GM12891 (cell line): ENCODE measurements at places on chromosomes 2 and 18.

GRCh38 chr2:119730671-119731177, 29.0 kb upstream of the PTPN4 start:
- no peak for DNase-seq

- no peak for DNase-seq
These were observed 284.3 kb downstream of the ERBB4 start for GRCh38 chr2:212254339-212254738.

DNA sequence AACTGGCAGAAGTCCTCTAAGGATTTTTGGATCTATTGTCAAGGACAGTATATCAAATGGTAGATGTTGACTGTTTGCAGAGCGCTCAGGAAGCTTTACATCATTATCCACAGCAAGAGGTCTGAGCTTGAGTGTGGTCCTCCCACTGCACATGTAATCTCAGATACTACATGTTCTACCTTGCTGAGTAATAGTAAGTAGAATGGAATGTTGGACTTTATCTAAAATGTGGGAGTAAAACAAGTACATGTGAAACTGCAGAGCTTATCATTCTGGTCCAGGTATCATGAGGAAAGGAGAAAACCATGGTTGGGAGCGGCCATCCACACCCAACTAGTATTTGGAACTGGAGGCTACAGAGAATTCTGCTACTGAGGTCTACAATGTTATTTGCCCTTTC, 19.3 kb upstream of the CD28 start:
- no peak for DNase-seq

DNA sequence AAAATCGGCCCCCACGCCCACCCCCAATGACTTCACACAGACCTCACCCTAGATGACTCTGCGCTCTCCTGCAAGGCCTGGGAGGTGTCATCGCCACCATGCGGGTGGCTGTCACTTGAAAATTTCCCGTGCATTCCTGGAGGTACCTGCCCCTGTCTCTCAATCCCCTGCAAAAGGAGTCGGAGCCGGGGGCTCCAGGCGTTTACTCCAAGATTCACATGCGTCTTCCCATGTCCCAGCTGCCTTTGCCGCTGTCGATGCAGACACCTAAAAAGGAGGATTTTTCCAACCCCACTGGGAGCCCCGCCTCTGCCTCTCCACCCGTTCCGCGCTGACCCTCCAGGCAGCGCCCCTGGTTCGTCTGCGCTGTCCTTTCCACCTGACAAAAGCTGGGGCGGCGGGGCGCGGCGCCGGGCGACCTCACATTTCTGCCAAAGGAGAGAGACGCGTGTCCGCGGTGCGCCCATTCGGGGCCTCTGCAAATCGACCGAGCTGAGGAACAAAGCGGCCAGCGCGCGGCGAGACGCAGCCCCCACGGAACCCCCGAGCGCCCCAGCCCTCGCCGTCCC, 667 bp downstream of the REEP1 start:
- no peak for DNase-seq

DNA sequence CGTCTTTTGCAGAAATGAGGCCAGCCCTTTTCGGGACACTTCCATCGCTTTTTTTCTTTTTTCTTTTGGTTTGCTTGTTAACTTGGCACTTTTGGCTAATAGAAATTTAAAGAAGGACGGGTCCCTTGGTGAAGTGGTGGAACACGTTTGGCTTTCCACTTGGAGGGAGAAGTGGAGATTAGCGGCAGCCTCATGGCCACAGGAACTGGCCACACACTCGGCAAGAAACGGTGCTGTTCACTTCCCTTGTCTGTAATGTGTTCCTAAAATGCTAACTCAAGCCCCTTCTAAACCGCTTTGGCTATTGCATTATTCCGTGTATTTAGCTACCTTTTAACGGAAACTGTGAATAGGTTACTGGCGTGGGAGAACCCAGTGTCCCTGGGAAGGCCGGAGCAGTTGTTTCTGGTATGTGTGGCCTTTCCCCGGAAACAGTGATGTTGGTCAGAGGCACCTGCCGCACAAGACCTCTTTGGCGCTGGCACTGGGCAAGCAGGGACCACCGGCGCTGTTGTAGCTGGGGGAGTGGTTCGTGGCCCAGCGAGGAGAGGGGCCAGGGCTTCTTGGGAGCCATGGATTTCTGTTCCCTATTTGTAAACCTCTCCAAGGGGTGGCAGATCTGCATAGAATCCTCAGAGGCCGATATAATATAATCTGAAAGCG, 981 bp downstream of the RAMP1 start:
- no peak for DNase-seq

- DNase-seq: no peak
These were observed 145.6 kb downstream of the AQP4 start for GRCh38 chr18:26719896-26720295.

GRCh38 chr2:107936433-107937359, 49.6 kb upstream of the SLC5A7 start:
- no peak for DNase-seq

GRCh38 chr2:9405636-9406035, 17.7 kb downstream of the ITGB1BP1 start:
- no peak for DNase-seq

DNA sequence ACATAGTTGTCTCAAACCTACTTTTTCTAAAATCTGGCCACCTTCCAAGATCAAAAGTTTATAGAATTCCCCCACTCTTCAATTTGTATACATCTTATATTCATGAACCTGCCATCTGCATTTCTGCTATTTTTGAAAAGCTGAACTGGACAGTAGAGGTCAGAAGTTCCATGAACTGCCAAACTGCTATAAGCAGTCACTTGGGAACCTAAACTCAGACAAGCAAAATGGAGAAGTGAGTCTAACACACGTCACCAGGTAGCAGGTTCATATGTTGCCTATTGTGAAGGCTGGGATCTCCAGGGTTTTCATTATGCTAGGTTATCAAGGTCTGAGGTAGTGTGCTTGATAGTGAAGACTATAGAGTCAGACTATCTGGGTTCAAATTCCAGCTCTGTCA, 2.0 kb upstream of the MYO1B start:
- no peak for DNase-seq
